ENCODE measurements at places on chromosomes 4 and X.

- DNase-seq, result peak; percentile 62
Measured at GRCh38 chrX:17737986-17738713, 857 bp downstream of the SCML1 start.

GRCh38 chr4:80026100-80026499 lies 46.9 kb downstream of the ANTXR2 start:
- DNase-seq, result no peak

- no peak for DNase-seq
Measured at GRCh38 chr4:185224597-185224996, 15.2 kb downstream of the SNX25 start.

DNA sequence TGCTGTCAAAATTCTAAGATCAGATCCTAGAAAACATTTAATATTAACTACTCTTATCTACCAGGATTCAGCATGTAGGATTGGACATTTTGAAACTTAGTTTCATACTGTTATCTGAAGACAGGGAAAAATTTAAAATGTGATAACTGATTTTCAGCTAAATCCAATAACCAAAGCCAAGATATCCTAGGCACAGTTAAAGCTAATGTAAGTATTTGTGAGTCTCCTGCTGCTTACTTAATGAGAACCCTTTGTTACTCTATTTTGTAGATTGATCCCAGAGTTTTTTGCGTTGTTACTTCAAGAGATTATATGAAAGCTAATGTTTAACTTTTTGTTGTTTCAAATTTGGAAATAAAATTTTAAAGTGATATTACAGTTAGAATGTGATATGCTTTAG lies 2.0 kb downstream of the CPE start:
- DNase-seq, result no peak

GRCh38 chrX:50000937-50001542 lies 78.6 kb downstream of the CLCN5 start:
- no peak for DNase-seq

- DNase-seq, result no peak
Measured at GRCh38 chr4:23260511-23260910, 567.8 kb downstream of the GBA3 start.

GRCh38 chr4:143587703-143588102 lies 74.2 kb downstream of the SMARCA5 start:
- DNase-seq, result no peak

GRCh38 chrX:6120329-6120728 lies 108.3 kb downstream of the NLGN4X start:
- DNase-seq, result no peak

GRCh38 chr4:9933184-9933583 lies 88.1 kb downstream of the SLC2A9 start:
- DNase-seq, result no peak

DNA sequence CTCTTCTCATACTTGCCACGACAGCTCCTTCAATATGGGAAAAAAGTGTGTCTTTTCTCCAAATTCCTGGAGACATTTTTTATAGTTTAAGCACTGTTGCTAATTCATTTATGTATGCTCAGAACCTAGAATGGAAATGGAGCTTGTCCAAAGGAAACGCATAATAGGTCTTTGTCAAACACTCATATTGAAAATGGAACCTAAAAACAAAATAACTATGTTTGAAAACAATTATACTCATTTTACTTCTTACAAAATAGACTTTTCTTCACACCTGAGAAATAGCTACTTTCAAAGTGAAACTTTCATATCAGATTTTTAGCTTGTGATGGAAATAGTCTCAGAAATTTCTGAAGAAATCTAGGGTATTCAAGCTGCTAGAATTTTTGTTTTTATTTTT lies 529.7 kb upstream of the BOD1L1 start:
- no peak for DNase-seq

DNA sequence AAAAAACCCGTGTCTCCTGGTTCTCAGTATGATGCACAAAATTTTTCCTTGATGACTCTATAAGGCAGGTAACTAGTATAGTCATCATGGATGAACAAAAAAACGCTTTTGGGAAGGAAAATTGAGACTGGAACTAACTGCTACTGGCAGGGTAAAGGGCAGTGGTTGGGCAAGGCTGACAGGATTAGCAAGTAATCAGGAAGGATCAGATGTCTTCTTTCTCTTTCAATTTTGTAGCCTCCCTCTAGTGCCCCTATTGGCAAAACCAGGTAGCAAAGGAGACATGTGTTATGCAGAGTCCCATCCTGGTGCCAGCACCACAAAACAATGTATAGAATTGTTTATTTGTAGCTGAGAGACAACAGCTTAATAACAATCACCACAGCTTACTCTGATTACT lies 12.8 kb upstream of the SLITRK4 start:
- no peak for DNase-seq

DNA sequence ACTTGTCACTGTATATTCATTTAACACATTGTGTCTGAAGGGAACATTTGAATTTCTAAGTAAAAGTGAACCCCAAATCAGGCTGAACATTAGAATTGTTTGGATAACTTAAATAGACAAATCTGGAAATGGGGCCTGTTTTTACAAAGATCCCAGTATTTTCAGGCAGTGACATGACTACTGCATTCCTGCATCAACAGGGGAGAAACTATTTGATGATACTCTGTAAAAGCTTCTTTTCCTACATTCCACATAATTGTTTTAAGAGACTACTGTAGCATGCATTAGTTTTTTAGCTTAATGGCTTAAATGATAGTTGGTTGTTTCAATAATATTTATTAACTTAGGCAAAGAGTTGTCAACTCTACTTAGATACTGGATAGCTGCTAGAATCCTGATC lies 127.0 kb downstream of the PDS5A start:
- no peak for DNase-seq

- peak; percentile 16 for DNase-seq
Measured at GRCh38 chr4:26126143-26126718, 194.6 kb upstream of the RBPJ start.

GRCh38 chrX:30943984-30944383 lies 54.9 kb upstream of the TAB3 start:
- no peak for DNase-seq

DNA sequence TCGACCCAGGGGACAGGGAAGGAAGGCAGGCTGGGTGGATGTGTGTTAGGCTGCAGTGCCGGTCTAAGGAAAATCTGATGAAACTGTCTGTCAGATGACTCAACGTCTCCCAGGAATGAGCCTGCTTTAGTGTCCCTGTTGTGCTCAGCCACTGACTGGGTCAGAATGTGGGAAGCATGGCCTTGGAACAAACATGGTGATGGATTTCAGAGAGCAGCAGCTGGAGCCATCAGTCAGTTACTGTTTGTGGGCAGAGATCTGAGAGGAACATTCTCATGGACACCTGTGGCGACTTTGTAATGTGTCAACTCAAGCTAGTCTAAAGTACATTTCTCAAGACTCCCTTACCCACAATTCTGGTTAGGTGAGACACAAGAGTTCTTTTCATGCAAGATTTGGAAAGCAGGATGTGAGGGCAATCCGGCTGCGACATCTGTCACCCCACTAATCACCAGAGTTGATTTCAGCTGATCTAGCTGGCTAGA lies 63.2 kb downstream of the ANAPC10 start:
- no peak for DNase-seq

DNA sequence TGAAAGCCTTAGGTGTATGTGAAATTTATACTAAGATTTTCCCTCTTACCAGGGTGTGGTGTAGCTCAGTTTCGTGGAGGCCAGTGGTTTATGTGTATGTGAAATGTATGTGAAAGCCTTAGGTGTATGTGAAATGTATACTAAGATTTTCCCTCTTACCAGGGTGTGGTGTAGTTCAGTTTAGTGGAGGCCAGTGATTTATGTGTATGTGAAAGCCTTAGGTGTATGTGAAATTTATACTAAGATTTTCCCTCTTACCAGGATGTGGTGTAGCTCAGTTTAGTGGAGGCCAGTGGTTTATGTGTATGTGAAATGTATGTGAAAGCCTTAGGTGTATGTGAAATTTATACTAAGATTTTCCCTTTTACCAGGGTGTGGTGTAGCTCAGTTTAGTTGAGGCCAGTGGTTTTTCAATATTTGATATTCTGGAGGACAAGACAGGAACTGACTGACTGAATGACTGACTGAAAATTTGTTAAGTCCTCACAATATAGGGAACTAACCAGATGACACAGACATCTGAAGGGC lies 143.7 kb downstream of the NEXMIF start:
- no peak for DNase-seq

DNA sequence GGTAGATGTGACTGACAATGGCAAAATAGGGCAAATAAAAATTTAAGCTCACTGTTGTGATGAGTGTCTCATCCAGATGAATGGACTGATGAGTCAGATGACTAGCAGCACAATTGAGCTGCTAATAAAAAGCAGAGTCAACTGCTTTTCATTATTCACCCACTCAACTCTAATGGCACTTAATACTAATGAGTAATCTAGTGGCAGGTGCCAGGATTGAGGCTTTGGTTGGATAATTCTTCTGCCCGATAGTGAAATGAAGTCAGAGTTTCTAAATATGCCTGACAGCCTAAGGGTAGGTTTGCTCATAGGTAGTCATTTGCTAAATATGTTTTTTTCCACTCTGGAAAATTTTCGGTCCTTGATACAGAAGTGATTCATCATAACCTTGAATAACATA lies 10.4 kb downstream of the OGT start:
- no peak for DNase-seq

DNA sequence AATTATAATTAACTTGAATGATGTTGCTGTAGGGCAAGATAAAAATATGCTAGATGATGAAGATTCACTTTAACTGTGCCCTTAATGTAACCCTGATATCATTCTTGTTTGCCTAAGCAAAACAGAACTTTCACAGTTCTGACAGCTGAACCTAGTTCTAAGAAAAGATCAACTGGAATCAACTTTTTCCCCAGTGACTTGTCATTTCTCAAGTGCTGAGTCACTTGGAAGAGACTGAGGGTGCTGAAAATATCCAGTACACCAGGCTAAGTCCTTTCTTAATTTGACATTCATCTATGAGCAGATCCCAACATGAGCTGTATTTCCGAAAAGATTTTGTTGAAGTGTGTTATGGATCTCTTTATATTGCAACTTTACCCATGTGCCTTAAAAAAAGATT lies 140.4 kb downstream of the MID1IP1 start:
- no peak for DNase-seq

DNA sequence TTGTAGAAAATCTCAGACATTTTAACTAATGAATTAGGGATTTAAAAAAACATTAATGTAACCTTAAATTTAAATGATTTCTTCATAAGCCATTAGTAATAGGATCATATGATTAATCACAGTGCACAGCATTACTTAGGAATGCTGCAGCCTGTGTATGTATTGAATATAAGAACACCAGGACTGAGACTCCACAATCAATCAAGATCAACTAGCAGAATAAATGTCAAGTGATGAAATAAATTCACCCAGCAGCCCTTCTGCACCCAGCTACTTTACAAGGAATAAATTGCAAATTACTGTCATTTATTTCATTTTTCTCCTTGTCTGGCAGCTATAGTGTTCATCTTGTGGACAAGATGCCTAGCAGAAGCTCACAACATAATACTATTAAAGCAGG lies 46.5 kb downstream of the NEIL3 start:
- DNase-seq, result no peak

- no peak for DNase-seq
Measured at GRCh38 chr4:146567396-146567795, 45.7 kb upstream of the SLC10A7 start.

- no peak for DNase-seq
Measured at GRCh38 chr4:88178626-88179231, 20.3 kb upstream of the ABCG2 start.

GRCh38 chr4:26151615-26152014 lies 169.2 kb upstream of the RBPJ start:
- no peak for DNase-seq

DNA sequence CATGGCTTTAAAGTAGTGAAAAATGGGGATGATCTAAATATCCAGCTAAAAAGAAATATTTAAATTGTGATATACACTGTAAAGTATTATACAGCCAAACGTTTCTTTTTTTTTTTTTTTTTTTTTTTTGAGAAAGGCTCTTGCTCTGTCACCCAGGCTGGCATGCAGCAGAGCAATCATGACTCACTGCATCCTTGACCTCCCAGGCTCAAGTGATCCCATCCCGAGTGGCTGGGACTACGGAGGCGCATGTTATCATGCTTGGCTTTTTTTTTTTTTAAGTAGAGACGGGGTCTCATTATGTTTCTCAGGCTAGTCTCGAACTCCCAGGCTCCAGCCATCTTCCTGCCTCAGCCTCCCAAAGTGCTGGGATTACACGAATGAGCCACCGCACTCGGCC lies 17.1 kb downstream of the SMIM14 start:
- no peak for DNase-seq

DNA sequence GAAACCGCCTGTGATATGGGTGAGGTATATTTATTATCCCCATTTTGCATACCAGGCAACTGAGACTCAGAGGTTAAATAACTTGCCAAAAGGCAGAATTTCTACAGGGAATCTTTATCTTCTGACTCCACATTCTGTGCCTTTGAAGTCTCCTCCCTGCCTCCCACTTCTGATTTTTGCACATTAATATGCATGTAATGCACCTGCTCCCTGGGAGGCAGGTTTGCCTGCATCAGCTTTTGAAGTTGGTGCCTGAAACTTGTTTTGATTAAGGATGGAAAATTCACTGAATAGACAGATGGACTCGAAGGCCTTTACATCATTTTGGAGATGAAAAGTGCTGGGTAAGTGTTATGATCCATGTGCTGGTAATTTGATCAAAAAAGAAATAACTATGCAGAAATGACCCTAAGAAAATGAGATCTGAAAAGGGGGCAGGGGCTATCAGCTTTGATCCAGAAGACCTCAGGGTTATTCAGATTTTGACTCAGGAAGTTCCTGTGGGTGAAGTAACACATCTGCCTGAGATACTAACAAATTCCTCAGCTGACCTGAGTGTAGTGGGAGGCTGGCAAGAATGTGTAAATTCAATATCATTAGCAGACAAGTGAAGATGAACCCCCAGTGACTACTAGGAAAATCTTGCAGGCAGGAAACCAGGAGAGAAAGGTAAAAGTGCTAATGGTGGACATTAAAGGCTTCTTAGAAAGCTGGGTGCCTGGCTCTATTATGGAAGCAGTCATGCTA lies 167.5 kb upstream of the BOD1L1 start:
- DNase-seq, result no peak

- no peak for DNase-seq
Measured at GRCh38 chrX:118189628-118190027, 73.0 kb upstream of the KLHL13 start.

DNA sequence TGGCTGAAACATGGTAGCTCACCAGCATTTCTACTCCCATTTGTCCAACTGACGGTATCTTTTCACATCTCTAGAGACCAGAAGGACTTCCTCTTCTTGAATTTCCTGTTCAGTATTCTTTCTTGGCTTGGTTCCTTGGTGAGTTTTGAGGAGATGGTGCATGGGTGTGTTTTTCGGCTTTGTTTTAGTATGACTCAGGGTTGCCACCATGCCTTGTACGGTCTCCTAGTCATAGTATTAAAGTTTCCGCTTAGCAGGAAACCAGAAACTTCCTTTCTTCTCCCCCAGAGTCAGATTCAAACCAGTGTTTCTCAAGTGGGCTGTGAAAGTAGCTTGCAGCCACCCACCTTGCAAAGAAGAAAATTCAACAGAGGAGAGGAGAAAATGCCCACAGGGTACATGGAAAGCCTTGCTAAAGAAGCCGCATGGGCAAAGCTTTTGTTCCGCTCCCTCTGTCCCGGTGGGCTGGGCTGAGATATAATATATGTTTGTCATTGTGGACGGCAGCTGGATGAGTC lies 5.7 kb downstream of the CD99 start:
- peak; percentile 75 for DNase-seq

GRCh38 chrX:66021401-66021764 lies 18.5 kb downstream of the VSIG4 start:
- no peak for DNase-seq
